NCI-H2081 (cell line): ENCODE measurements at places on chromosomes 16 and 17.

DNA sequence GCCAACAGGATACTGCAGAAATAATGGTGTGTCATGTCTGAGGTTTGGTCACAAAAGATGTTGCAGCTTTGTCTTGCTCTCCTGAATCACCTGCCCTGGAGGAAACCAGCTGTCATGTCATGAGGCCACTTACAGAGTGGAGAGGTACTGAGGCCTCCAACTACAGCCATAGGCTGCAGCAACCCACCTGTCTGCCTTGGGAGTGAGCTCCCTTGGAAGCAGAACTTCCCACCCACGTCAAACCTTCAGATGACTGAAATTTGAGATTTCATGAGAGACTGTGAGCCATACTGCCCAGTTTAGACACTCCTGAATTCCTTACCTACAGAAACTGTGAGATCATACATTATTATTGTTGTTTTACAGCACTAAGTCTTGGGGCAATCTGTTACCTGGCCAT lies 475.9 kb downstream of the HS3ST3B1 start:
- DNase-seq: no peak

DNA sequence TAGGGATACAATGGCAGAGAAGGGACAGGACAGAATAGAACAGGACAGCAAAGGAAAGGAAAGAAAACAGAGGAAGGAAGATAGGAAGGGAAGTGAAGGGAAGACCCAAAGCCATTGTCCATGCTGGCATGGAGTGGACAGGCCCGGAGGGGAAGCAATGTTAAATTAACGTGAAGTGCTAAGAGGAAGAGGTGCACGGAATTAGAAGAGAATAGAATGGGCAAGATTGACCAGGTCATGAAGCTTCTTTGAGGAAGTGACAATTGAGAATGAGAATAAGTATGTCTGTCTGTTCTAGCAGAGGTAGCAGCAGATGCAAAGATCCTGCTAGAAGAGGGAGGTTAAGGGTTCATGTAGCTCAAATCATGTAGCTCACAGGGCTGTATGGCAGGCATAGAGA lies 117.2 kb downstream of the MAF start:
- DNase-seq: no peak

- no peak for DNase-seq
These were observed 68.6 kb downstream of the CDYL2 start for GRCh38 chr16:80735846-80736245.

- no peak for DNase-seq
These were observed 218.7 kb downstream of the NTN1 start for GRCh38 chr17:9239793-9240658.

DNA sequence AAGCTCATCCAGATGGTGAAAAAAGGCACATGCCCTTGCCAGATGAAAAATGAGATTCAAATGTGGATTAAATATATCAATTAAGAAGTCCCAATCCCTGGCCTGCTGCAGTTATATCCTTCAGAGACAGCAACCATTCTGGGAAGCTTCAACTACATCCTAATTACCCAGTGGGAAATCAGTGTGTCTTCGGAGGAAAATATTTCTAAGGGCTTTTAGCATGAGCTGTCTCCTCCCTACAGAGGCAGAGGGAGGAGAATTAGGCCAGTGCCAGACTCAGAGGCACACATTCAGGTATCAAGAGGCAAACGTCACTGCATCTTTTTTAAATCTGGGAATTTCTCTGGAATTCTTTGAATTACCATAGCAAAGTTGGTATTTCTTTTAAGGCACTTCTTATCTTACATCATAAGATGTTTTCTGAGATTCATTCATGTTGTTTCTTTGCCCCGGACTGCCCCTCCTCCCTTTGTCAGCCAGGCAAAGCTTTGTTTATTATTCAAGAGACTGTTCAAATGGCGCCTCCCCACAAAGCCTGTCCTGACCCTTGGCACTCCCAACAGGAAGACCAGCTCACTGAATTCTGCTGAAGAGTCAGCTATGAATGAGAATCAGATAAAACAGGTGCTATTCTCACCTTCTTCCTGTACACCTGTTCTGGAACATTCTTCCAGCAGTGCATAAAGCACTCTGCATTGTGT lies 38.3 kb upstream of the SMPD3 start:
- DNase-seq: no peak

DNA sequence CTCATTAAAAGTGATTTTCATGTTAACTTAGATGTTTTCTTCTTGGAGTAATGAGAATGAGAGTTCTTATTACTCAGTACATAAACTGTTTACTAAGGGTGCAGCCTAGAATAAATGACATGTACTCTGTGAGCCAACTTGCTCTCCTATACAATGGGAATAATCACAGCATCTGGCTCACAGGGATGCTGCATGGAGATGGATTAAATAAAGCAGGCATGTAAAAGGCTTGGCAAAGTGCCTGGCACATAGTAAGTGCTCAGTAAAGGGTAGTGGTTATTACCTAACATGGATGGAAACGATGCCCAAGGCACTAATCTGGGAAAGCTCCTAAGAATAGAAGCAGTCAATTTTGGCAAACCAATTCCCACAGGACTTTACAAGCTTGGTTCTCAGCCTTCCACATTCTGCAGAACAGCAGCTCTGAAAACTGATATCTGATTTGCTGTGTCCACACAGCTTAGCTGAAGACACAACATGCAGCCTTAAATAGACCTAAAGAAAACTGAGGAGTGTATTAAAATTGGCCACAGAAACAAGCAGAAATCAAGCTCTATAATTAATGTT lies 176.1 kb downstream of the ABCC12 start:
- no peak for DNase-seq

- DNase-seq: no peak
These were observed 3.2 kb upstream of the KRTAP1-3 start for GRCh38 chr17:41037853-41038350.
